ENCODE measurements at places on chromosomes 3 and 15.

DNA sequence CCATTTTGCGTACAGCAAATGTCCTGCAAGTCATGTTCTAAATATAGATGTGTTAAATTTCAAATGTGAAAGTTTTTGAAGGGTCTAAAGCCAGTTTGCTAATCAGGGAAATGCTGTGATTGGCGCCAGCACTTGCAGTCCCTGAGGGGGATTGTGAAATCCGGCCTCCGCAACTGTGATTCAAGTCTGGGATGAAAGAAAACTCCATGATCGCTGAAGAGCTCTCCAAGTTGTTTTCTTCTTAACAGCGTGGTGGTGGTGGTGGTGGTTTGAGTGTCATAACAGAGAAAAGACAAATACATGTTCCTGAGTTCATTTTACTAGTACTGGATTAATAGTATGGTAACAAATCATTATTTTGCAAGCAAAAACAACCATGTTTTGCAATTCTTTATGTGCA, 51.8 kb downstream of the MITF start:
- DNase-seq, result no peak

DNA sequence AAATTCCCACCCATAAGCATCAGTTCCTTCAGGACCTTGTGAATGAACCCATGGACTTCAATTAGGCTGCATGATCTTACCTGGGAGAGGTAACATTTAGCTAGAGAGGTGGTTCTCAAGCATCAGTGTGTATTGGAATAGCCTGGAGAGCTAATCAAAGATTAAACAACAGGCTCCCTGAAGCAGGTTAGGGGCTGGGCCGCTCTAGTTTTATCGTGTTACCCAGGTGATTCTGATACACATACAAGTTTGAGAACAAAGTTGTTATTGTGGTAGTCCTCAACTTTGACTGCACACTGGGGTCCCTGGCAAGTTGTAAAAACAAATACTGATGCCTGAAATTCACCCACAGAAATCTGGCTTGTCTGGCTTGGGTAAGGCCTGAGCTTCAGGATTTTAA, 31.2 kb downstream of the MYH15 start:
- no peak for DNase-seq

DNA sequence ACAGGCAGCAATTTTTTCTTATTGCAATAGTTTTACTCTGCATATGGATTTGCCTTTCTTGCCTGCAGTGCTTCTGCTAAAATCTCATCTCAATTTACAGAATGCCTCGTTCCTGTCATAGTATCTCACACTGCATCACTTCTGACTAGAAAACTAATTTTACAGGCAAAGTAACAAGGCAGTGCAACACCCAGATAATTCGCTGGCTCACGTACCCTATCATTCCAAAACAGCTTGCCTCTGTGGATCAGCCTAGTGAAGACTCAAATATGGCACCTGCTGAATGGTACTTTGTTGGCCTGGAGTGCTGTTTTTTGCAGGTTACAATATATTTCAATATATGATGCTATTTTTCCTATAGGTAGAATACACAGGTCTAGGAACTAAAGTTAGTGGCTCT, 5.3 kb downstream of the EIF5A2 start:
- no peak for DNase-seq

DNA sequence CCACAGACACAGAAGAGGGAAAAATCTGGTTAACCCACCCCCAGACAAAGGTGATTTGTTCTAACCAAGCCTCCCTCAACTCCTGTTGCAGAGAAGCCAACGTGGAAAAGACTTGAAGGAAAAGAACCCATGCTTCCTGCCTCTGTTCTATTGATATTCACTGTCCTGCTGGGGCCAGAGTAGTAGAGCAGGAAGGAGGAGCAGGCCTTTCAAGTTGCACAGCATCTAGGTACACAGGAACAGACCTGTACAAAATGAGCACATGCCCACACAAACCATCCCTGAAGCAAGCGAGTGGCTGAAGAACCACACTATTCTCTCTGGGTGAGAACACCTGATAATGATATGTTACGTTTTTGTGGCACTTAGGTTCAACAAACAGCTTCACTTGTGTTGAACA, 29.9 kb downstream of the RASGRP1 start:
- no peak for DNase-seq

DNA sequence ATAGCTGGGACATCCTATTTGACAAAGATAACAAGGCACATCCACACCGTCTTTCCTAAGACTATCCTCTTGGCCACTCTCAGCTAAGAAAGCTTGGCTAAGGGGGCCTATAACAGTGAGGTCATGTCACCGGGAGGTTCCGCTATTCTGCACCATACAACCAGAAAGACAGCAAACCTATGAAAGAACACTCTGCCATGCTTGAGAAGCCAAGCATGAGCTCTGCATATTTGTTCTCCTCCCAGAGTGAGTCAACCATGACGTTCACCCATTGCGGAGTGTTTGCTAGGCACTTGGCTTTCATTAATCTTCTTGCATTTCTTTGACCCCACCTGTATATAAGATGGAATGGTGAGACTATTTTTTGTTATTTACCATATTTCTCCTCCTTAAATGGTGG, 141.2 kb downstream of the GMNC start:
- DNase-seq, result no peak

DNA sequence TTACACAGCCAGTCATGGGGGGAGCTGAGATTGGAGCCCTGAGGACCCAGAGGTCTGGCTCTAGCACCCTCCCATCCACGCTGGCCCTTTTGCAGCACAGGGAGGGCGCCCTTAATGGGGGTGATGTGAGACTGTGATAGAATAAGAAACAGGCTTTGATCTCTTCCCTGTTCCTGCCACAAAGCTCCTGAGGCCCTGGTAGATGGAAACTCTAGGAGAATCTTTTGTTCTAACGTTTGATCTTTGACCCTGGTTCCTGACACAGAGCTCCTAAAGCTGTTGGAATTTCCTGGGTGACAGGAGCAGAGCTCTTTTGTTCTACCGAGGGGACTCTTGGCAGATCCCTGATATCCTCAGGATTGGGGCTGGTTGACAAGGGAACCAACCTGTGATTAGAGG, 1.2 kb upstream of the UROC1 start:
- DNase-seq, result no peak

- no peak for DNase-seq
Observed at GRCh38 chr15:42085236-42085605, 9.1 kb downstream of the PLA2G4D start.

GRCh38 chr15:74041777-74042435, 40.4 kb downstream of the GOLGA6A start:
- no peak for DNase-seq

- no peak for DNase-seq
Observed at GRCh38 chr3:31968927-31969418, 12.1 kb downstream of the OSBPL10 start.

DNA sequence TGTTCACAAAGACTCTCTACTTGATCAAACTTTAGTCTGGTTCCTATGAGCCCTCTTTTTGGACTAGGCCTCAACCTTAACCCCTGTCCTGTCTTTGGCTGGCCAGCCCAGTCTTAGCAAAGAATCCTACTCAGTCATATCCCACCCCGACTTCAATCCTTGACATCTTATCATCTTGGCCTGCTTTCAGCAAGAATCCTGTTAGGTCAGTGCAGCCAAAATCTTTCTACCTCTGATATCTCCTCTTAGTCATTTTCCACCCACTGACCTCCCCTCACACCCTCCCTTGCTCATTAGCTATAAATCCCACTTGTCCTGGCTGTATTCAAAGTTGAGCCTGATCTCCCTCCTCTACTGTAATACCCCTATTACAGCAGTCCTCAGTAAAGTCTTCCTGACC, 286.1 kb downstream of the MAGI1 start:
- DNase-seq, result no peak

GRCh38 chr3:150899141-150899540, 6.1 kb downstream of the MINDY4B start:
- no peak for DNase-seq

DNA sequence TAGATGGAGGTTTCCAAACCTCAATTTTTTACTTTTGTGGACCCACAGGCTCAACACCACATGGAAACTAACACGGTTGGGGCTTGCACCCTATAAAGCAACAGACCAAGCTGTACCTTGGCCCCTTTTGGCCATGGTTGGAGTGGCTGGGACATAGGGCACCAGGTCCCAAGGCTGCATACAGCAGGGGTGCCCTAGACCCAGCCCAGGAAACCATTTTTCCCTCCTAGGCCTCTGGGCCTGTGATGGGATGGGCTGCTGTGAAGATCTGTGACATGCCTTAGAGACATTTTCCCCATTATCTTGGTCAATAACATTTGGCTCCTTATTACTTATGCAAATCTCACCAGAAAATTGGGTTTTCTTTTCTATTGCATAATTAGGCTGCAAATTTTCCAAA, 337.0 kb upstream of the CADM2 start:
- DNase-seq, result no peak

GRCh38 chr3:194322678-194323211, 28.4 kb downstream of the CPN2 start:
- peak; percentile 52 for DNase-seq

- no peak for DNase-seq
Observed at GRCh38 chr3:31755926-31756658, 223.4 kb downstream of the STT3B start.

- no peak for DNase-seq
Observed at GRCh38 chr3:20130106-20130505, 55.9 kb downstream of the SGO1 start.

DNA sequence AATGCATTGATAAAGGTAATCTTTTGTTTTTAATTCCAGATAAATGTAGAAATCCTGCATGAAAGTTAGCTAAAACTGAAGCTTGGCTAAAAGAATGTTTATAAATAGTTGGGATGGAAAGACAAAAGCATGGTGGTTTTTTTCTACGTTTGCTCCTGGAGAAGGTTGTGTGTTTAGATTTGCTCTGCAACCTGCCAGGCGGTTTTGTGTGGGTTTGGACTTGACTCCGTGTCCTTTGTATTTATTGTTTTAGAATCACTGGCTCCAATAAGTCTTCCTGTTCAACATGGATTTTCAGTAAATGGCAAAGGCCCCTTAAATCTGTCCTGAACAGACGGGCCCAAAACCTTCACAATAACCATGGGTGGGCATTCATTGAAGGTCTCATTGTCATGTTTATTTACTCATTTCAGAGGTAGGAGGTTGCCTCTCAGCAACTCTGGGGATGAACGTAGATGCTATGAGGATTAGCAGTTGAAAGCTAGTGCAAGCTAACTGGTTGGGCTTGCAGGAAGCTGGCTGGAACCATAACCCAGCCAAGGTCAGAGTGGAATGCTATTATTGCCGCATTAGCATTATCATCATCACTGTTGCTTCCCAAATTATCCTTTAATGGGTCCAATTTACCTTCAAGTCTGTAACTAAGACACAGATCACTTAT, 60.6 kb upstream of the ADAMTS9 start:
- DNase-seq, result no peak

- DNase-seq, result peak; percentile 70
Observed at GRCh38 chr3:138051947-138052802, 42.2 kb downstream of the CLDN18 start.

- DNase-seq, result no peak
Observed at GRCh38 chr15:61159901-61160300, 69.2 kb downstream of the RORA start.

GRCh38 chr3:36595511-36595910, 168.8 kb downstream of the DCLK3 start:
- DNase-seq, result no peak

DNA sequence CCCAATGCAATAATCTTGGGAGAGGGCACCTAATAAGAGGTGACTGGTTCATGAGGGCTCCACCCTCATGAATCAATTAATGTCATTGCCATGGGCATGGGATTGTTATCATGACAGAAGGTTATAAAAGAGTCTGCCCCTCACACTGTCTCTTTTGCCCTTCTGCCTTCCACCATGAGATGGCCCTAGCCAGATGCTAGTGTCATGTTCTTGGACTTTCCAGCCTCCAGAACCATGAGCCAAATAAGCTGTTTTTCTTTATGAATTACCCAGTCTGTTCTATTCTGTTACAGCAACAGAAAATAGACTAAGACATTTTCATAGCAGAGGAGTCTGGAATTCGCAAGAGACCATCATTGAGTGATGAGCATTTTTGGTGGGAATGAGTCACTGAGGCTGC, 16.0 kb upstream of the RAD18 start:
- DNase-seq, result no peak

- DNase-seq, result peak; percentile 80
Observed at GRCh38 chr3:8629151-8630021, 15.2 kb downstream of the SSUH2 start.

DNA sequence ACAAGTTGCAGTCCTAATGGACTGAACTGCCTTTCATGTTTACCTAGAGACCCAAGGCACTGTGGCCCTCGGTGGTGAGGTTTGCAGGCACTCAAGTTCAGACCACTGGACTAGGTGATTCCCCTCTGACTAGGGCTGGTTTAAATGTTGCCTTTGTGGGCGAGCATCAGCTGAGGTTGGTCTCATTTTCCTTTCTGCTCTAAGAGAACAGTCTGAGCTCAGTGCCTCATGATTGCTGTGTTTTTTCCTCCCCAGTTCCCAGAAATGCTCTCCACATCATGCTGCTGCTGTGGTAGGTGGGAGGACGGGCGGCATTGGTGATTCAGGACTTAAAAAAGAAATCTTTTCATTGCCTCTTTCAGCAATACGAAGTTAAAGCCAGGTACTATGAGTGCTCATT, 237.2 kb downstream of the MBNL1 start:
- no peak for DNase-seq

DNA sequence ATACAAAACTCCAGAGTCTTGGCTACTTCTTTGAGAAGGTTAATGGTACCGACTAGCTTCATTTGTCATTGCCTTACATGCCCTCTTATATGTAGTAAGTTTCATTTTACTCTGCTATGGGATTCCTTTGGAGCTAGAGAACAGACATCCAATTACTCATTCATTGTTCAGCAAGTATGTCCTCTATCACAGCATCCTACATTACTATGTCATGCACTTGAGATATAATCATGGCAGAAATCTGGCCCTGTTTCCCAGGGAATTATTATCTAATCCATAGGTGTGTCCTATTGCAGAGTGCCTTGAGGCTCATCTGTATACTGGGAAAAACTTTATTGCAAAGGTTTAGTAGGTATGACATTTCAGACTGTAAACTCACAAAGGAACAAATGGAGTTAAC, 333.1 kb upstream of the NECTIN3 start:
- DNase-seq, result no peak

DNA sequence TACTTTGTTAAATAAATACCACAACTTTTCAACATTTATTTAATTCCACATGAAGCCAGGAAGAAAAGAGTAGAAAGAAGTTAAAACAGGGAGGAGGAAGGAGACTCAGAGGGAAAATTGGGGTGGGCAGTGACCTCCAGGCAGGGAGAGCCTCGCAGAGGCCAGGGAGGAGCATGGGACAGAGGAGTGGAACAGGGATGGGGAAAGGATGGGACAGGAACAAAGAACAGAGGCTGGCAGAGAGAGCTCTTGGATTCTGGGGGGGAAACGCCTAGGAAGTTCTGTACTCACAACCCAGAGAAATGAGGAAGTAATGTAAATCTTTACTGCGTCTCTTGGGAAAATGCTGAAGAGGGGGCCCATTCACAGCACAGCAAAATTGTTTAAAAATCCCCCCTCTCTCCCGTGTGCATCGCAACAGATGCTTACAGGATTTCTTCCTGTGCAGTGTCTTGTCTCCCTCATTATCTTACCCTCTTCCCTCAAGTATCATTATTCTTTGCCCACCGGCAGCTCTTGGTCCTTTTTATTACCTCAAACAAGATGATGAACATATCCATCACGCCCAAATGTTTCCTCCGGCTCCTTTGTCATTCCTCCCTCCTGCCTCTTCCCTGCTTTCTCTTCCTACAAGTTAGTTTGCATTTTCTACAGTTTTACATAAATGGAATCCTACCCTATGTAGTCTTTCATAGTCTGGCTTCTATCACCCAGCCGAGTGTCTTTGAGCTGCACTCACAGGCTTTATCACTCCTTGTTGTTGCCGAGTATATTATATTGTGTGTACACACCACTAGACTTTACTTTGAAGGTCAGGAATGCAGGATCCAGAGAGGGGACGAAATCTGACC, 65.5 kb downstream of the ARHGAP31 start:
- DNase-seq, result no peak
